ENCODE measurements at places on chromosomes 3 and 15.

DNA sequence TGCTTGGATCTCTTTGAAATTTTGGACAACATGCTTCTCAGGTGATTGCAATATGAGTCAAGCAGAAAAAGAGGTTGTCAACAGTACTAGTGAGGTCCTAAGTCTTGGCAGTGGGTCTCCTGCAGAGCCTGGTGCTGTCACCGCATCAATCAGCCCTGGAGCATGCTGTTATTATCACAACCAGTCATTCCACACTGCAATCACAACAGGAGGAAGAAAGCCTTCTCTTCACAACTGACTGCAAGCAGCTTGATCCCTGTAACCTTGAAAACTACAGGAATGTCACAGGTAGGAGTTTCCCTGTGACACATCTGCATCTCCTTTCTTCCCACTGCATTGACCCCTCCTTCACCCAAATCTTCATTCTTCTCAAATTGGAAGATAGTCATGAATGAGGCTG, 451.1 kb upstream of the ATP11B start:
- no peak for DNase-seq

GRCh38 chr15:90529371-90530249, at the start of gene CRTC3:
Gene CRTC3, plus strand, starts transcription at chr15:90529923. Its CDS starts 149 bp downstream, at chr15:90530072.
- peak; percentile 36 for DNase-seq

- no peak for DNase-seq
These were observed 96.7 kb upstream of the PTPRG start for GRCh38 chr3:61464518-61465140.

DNA sequence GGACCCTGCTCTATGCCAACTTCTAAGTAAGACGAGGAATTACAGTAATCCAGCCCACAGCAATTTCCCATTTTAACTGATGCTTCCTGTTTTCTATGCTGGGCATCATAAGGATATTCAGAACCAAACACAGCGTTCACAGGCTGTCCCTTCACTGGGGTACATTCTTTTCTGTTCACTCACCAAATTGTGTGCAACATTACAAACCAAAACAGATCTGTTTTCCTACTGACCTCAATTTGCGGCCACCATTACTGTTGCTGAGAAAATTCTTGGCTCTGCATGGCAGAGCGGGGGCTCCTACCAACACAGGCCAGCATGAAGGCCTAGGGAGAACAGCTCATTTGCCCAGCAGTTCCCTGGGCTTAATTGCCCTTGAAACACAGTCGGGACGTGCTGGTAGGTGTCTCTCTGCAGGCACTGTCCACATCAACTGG, 76.5 kb downstream of the MYO1E start:
- DNase-seq, result no peak

DNA sequence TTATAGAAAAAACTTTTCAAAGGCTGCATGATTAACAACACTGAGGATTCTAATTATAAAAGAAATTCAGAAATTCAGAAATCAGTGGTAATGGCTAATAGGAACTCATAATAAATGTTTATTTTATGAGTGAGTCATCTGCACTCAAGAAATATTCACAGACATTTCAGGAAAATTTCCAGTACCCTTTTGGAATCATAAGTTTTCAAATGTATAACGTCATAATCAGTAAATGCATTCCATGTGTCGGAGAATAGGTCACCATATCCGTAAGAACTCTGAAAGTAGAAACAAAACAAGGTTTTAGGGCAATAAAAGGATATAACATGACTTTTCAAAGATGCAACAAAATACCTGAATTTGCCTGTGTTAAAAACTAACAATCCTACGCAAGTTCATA, 24.7 kb downstream of the EOGT start:
- DNase-seq, result no peak

GRCh38 chr3:196988241-196989029, 19.8 kb upstream of the PIGZ start:
- DNase-seq, result no peak

DNA sequence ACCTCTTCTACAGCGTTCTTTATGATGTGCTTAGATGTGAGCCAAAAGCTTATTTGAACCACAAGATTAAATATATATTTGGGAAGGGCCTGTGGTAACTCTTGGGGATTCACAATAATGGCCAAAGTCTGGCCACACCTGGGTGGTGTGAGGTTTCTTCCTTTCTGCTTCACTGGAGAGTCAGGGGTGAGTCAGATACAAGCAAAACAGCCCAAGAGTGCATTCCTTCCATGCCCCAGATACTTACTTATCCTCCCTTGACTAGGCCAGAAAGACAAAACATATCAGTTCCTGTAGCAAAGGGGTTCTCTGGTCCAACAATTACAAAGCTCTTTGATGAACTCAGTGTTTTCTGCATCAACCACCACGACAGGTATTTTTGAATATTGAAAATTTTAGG, 941 bp downstream of the ZBED2 start:
- no peak for DNase-seq

GRCh38 chr3:15205934-15206661, at the start of gene CAPN7:
Gene CAPN7, plus strand, starts transcription at chr3:15206246. Its CDS starts 250 bp downstream, at chr3:15206496.
- peak; percentile 84 for DNase-seq

DNA sequence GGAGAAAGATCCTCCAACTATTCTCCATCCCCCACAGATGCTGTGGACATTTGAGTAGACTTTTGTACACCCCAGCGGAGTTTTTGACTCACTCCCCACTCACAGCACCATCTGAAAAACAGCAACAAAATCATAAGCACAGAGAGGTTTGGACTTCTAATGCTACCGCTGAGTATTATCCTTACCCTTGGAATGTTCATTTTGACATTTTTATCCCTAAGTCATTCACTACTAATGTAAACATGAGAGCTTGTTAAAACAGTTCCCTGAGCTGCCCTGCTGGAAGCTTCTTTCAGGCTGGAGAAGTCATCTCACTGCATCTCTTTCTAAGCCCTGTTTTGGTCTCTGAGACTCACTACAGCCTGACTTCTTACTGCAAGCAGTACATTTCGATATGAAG, 1045.9 kb downstream of the MCTP2 start:
- DNase-seq, result no peak

DNA sequence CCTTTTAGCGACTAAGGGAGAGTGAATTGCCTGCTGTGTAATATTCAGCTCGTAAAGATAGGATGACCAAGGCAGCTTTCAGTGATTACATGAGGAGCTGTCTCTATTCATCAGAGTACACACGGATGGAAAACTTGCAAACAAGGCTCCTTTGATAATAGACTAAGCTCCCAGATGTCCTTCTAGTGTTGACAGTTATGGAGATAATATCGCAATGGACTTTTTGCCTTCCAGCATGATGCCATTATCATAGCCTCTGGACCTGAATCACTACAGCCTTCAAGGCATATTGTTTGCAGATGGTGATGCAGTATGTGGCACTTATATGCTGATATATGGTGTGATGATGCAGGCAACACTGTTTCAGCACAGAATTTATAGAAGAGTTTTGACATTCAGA, 93.9 kb downstream of the ECT2 start:
- DNase-seq, result no peak

- DNase-seq, result no peak
These were observed 8.5 kb upstream of the ANPEP start for GRCh38 chr15:89822951-89823711.

DNA sequence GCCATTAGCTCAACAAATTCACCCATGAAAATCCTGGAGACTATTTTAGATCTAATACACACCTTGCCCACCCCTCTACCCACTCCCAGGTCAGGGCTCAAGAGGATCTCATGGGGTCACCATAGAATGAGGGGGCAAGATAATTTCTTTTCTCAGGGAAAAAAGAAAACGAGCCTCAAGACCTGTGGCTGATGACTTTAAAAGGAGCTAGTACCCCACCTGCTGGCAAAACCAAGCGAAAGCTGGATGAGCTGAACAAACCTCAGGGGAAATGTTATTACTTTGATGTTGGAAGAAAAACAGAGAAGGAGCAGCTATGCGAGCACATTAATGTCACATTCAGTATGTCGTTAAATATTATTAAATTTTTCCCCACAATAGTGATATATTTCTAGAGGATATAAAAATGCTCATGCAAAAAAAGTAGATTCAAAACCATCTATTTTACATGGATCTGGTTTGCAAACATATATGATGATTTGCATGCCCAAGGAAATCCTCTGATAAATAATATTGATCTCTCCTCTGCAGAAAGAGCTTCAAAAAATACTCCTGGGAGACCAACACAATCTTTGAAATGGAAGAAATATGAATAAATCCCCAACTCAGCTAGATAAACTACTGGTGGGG, 37.7 kb downstream of the PLD1 start:
- peak; percentile 4 for DNase-seq

GRCh38 chr3:178849199-178849910, 222.3 kb downstream of the ZMAT3 start:
- DNase-seq, result no peak

- no peak for DNase-seq
These were observed 180.3 kb upstream of the TSC22D2 start for GRCh38 chr3:150227839-150228238.

GRCh38 chr3:194395778-194396538, 3.1 kb downstream of the GP5 start:
- no peak for DNase-seq

DNA sequence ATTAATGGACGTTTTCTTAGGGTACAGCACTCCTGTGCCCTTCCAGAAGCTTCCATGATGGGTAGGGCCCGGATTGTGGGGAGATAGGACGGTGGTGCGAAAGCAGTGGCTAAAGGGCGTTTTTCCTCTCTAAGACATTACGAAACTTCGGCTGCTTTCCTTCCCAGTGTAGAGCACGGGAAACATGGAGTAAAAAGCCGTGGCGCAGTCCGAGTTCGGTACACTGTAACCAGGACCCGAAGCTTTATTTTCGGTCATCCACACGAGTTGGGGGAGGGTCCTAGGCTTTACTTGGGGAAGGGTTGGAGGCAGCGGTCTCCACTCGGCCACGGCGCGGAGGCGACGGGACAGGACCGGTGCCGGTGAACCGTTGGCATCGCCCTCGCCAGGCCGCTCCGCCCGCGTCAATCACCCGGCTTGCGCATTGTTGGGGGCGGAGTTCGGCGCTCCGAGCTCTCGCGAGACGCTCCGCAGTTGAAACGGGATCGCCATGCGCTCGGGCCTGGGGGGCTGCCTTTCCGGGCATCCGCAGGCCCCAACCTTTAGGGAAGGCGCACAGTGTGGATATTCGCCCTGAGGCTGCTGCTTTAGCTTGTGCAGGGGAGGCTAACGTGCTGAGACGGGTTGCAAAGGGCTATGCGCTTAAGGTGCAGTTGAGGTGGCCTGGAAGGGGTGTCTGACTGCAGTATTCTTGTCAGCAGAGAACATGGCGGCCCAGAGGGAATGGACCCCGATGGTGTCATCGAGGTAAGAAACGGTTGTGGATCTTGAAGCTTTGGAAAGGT, 546 bp downstream of the EIF4A2 start:
- DNase-seq, result peak; percentile 40

DNA sequence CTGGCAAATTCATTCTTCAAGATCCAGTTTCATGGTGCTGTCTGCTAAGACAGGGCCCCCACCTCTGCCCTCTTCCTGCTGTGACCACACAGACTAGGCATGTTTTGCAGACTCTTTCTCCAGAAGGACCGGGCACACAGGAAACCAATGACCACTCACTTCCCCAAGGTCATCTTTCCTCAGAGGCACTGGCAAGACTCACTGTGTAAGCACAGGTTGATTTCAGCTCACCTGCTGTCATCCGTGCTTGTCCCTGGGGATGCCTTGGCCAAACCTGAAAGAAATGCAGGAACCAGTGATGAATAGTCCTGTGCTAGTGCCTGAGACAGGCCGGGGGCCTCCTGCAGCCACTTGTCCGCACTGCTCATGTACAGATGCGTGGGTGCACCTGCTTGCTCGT, 33.5 kb downstream of the ALS2CL start:
- no peak for DNase-seq

- no peak for DNase-seq
These were observed 10.5 kb downstream of the PTX3 start for GRCh38 chr3:157447026-157447694.

DNA sequence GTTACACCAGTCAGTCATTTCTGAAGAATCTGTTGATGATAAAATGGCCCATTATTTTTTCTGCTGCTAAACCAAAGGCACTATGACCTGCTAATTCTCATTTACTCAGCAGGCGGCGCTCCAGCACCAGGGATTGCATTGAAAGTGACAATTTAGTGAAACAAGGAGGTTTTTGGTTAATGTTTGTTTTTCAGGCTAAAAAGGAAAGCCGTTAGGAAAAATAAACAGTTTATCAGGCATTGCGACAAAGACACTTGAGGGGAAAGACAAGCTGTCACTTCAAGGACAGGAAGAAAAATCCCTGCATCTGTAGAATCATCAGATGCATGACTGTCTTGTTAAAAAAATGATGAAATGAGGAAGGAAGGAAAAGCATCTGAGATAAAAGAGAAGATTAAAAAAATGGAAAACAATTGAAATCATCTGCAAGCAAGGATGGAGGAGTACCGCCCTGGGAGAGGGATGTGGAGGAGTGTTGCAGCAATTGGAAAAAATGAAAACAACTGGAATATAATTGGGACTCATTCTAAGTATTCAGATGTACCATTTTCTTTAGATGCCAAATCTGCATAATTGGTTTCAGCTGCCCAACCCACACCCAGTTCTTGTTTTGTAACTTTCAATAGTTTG, 54.0 kb downstream of the NR1D2 start:
- DNase-seq, result peak; percentile 43

GRCh38 chr3:56747150-56747549, 54.6 kb downstream of the ARHGEF3 start:
- DNase-seq, result no peak

DNA sequence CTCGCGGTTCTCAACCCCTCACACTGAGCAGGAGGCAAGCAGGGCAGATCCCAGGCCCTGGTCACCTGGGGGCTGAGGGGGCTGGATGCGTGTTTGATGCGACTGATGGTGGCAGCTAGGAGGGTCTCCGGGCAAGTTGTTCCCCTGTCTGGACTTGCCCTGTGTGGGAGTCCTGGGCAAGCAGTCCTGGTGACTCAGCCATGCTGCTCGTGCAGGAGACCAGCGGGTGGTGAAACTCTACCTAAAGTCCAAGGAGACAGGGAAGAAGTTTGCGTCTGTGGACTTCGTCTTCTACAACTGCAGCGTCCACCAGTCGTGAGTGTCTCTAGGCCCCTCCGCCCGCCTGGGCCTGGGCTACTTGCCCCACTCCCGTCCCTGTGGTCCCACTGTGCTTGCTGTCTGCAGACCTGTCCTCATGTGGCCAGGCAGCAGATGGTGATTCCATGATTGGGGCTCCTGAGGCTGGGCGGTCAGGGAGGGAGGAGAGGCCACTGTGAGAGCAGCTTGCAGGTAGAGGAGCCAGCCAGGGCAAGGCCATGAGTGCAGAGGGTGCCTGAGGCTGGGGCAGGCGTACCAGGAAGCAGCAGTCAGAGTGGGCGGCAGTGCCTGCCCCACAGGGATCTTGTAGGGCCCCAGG, 23.1 kb downstream of the PLXNA1 start:
- DNase-seq, result no peak

All from stimulated activated CD4-positive, alpha-beta T cell treated with anti-CD3 and anti-CD28 coated beads, Interleukin-1b, Interleukin-23, amount 100 ng/mL, for 1 hour (primary cell).